ENCODE measurements at places on chromosomes 5 and 9.

DNA sequence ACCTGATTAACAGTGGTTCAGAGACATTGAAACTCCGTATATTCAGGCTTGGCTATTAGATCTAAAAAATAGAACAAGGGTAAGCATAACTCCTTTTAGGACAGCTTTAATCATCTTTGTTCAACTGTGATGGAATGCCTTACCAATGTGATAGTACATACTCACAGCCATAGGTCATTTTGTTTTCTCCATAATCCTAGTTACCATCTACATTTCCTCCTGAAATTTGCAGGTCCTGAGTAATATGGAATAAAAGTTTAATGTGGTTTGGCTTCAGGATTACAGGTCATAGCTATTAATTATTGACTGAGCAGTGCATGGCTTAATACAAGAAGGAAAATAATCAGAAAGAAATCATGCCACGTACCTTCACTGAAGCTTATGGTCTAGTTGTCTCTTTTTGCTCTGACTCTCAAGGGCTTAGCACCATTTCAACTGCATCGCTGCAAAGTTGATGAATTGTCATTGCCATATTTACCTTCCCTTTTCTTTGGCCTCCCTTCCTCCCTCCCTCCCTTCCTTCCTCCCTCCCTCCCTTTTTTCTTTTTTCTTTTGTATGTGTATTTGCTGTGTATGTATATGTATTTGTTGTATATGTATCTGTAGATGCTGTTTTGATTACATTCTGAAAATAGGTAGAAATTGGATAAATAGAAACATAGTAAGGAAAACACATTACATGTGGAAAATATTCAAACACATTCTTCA is 250.9 kb upstream of the ZNF608 start:
- DNase-seq, result no peak

DNA sequence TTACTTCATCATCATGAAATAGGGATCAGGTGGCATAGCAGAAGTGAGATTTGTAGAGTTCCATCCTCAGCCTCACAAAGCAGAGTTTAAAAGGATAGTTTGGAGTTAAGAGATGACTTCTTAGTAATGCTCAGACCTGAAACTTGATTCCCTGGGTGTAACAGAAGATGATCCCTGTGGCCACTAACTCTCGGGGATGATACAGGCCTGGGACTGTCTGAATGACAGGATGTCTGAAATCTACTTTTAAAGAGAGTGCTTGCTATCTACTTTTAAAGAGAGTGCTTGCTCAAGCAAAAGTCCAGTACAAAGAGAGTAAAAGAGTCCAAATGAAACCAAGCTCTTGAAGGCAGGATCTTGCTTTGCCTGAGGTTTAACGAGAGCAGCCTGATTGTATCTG is 14.6 kb downstream of the ADAMTS16 start:
- DNase-seq, result no peak

DNA sequence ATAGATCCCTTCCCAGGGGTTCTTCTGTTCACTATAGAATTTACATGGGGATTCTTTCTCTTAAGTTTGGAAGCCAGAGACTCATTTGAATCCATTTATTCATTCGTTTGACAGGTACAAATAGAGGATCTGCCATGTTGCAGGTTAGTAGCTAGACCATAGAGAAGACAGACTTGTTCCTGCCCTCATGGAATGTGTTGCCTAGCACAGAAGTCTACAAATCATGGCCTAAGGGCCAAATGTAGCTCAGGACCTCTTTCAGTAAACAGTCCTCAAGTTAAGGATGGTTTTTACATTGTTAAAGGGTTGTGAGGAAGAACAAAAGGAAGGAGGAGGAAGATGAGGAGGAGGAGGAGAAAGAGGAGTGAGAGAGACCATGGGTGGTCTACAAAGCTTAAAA is 114.7 kb upstream of the SLC44A1 start:
- DNase-seq, result no peak

DNA sequence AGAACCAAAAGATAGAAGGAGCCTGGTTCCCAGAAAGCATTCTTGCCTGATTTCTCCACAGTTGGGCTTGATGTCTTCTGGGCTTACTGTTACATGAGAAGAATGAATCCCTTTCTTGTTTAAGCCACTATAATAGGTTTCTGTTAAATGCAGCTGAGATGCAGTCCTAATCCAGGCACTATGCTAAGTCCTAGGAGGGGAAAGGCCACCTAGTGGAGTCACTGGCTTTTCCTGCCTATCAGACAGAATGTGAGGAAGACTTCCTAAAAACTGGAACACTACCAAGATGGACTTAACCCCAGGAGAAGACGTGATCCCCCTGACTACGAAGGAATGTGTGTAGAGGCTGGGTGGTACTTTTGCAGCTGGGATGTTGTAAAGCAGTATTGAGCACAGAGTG is 34.3 kb upstream of the FSD1L start:
- DNase-seq, result no peak

DNA sequence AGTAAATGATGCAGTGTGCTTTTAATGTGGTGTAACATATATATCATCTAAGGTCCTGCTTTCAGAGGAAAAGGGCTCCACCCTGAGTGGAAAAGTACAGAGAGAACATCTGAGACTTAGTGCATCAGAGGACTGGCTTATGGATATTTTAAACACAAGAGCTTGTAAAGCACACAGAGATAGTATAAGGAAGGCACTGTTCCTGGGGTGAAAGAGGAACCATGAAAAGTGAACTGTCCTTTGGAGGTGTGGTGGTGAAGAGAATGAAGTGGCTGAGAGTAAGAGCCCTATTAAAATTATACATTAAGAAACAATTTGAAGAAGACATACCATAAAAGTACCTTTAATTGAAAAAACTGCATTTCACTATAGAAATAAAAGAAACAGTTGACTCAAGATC is 68.9 kb downstream of the CSF2 start:
- DNase-seq, result no peak

- DNase-seq, result no peak
Measured at GRCh38 chr5:102715082-102715807, 39.9 kb upstream of the PAM start.

DNA sequence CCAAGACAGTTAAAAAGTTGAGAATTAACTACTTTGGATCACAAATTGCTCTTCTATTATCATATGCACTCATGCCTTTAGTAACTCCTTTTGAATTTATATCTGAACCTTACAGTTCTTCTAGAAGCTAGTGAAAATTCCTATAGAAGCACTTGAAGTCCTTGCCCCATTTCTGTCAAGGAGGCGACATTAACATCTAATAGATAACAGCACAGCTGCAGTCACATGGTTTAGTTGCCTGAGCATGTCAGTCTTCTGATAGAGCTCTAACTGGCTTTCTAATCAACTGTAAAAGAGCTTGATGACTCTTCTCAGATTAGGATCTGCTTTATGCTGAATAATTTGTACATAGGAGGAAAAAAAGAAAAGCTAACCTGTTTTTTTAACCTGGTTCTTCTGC is 9.0 kb downstream of the RFESD start:
- no peak for DNase-seq

DNA sequence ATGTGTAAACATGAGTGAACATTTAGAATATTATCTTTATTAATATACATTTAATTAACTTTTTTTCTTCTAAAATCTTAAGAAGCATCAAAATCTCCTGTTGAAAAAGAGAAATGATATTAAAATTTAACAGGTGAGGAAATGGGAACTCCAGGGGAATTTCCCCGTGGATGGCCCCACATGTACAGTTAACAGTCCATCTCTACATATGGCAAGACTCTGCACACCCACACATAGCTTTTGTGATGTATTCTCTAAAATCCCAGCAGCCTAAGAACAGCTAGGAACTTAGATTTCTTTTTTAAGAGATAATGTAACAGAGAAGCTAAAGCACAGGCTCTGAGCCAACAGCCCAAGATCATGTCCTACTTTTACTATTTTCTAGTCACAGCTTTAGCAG is 556.3 kb upstream of the RGMB start:
- no peak for DNase-seq

DNA sequence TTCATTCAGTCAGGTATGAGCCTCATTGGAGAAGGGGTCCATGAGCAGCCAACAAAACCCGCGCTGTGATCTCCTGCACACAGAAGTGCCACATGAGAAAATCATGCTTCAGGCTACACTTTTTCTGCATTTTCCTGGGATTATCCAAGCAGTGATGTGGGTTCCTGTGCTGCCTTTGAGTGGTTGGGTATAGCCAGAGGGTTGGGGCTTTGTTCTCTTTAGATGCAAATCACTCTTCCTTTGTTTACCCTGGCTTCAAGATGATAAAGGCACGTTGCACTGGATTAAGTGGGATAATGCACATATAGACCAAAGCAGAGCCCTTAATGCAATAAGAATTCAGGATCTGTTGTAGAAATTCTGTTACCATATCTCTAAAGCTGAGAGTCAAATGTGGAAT is 18.7 kb downstream of the ECM2 start:
- no peak for DNase-seq

- DNase-seq, result no peak
Measured at GRCh38 chr5:155027993-155028629, 14.6 kb downstream of the KIF4B start.

GRCh38 chr5:135535420-135535819 is 344 bp downstream of the NEUROG1 start:
- DNase-seq, result no peak

DNA sequence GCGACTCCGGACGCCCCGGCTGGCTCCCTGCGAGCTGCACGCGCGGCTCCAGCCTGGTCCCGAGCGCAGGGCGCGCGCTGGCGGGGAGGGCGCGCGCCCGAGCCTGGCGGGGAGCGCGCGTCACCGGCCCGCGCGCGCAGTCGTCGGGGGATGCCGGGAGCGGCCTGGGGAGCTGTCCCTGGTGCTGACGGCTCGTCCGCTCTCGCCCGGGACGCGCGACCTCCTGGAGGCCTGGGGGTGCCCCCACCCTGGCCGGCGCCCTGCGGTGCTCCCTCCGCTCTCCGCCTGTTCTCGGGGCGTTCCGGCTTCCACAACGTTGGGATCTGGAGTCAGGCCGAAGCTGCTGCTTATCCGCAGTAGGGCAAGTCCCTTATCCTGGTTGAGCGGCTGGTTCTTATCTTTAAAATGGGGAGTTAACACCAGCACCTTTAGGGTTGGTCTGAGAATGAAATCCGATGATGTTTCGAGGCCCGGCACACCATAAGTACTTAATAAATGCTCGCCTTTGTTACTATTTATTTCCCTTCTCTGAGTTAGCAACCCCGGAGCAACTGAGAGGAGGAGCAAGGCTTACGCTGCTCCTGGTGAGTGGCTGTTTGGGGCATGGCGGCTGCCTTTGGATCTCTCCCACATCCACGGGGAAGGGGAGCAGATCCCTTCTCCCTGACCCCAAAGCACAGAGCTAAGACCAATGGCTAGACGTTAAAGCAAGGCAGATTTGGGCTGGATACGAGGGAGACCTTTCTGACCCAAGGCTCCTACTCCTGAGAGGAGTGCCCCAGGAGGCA is at the start of gene FAM163B:
Gene FAM163B, minus strand, starts transcription at position 79 of the 788 bp plus-strand sequence. CDS start 29,166 bp downstream, outside the sequence.
- DNase-seq, result no peak

DNA sequence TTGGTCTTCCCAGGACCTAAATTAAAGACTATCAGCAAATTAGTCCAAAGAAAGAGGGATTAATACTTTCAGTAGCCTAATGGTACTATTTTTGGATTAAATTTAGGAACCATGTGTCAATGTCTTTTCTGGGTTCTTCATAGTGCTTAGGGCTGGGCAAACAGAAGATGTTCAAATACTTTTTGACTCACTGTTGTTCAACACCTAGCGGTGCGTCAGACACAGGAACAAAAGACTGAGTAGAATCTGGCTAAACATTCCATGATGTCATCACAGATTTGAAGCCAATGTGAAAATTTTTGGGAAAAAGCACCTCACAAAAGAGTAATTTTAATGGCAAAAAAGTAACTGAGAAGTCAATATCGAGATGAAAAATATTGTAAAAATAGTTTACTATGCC is 544.4 kb downstream of the EFNA5 start:
- DNase-seq, result no peak

GRCh38 chr5:138850865-138851435 is 24.2 kb downstream of the LRRTM2 start:
- no peak for DNase-seq

DNA sequence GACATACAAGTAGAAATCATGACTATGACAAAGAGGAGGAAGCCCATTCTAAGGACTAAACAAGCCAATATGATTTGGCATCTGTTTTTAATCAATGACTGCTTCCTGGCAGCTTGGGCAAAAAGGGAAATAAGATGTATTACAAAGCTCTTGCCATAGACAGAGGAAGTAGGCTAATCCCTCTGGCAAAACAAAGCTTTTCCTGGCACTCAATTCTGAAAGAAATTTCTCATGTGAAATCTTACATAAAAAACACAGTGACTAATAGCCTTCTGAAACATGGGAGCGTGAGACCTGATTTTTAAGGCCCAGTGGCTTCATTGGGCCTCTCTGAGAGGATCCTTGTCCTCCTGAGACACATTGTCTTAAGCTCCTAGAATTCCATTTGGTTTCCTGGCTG is 93.6 kb downstream of the COL23A1 start:
- DNase-seq, result no peak

GRCh38 chr9:81560851-81561732 is 128.3 kb downstream of the TLE1 start:
- no peak for DNase-seq

DNA sequence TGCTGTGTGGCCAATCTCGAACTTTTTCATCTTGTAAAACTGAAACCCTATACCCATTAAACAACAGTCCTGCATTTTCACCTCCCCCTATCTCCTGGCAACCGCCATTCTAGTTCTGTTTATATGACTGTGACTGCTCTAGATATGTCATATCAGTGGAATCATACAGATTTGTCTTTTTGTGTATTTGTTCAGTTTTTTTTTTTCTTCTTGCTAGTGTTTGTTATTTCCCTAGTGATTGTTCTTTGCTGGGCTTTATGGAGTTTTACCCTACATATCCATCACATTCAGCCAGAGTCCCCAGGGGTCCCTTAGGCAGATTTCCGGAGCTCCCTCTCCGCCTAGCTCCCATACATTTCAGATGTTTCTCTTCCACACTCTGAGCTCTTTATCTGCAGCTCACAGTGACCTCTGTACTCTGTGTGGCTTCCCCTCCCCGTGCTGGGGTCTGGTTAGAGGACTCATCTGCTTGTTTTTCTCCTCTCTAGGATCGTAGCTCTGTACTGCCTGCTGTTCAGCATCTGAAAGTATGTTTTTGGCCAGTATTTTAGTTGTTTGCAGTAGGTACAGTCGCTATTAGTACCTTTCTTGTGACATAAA is 25.1 kb upstream of the CARTPT start:
- DNase-seq, result no peak

- DNase-seq, result no peak
Measured at GRCh38 chr5:172377856-172378255, 76.5 kb downstream of the SH3PXD2B start.

GRCh38 chr5:97544678-97545077 is 361.6 kb upstream of the RIOK2 start:
- DNase-seq, result no peak

DNA sequence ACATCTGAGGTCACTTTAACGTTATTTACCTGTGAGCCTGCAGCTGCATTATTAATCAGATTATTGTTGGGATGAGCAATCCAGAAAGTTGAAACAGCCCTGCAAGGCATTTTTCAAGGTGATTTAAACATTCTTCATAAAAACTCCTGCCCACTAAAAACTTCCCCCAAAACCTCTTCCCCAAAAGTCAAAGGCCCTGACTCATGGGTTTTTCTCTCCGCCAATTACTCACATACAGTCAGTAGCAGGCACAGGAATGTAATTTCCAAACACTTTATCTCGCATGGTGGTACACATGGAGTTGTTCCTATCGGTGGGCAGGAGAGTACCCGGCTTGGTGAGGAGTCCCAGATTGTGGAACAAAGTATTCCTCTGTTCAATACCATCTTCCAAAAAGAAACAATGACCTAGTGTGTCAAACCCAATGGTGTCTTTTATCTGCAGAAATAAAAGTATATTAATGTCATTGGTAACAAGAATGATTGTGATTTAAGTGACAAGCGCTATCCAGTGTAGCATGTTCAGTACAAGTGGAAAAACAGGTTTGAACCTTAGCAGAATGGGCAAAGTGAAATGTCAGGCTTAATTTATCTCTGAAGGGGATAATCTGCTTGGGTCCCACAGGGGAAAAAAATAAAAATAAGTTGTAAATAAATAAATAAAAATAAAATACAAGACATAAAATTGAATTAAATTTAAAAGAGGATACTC is 38.3 kb downstream of the CEMIP2 start:
- DNase-seq, result no peak

Measured in CD4-positive, alpha-beta T cell treated with Interleukin-1 beta for 1 hour (primary cell).